Neural crest cell (in vitro differentiated cells): ENCODE measurements at places on chromosomes 4 and X. TPM values are rescaled to one million over a fixed set of nuclear protein-coding genes. Genes with fewer than 3 reads are reported as not detected.

- no peak for DNase-seq
Observed at GRCh38 chrX:10381193-10381592, 224.4 kb downstream of the CLCN4 start.

- no peak for DNase-seq
Observed at GRCh38 chrX:20463296-20464075, 196.8 kb upstream of the RPS6KA3 start.

DNA sequence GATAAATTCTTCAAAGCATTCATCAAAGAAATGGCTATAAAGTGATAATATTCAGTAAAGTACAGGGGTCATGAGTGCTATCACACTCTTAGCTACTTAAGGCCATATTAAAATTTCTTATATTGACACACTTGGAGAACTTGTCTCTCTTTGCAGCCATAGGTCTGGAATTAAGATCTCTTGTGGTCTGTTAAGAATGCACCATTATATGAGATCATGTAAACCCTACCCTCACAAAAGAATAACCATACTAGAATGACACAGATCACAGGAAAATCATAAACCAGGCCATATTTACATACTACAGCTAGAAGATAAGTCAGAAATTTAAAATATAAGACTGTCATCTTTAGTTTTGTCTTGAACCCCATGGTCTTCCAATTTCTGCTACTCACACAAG lies 434.3 kb downstream of the PDGFC start:
- no peak for DNase-seq

DNA sequence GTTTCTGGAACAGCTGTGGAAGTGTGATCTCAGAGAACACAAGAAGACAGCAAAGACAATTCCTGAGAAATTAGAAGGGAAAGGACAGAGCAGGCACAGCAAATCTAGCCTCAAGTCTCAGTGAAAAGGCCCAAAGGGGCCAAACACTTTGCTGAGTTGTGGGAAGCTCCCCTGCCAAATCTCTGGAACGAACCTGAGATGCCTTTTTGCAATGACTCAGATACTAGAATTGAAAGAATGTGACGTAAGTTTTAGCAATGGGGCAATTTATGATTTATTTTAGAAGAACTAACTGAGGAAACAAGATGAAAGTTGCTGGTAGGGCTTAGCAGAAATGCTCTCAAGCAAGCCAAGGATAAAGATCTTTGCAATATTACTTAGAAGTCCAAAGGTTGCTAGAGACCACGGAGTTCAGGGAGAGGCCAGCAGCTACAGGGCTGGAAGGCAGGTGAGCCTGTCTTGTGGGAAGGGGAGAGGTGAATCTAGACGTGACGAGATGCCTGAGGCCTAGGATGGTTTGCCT lies 92.8 kb downstream of the AMELX start:
- DNase-seq: no peak

DNA sequence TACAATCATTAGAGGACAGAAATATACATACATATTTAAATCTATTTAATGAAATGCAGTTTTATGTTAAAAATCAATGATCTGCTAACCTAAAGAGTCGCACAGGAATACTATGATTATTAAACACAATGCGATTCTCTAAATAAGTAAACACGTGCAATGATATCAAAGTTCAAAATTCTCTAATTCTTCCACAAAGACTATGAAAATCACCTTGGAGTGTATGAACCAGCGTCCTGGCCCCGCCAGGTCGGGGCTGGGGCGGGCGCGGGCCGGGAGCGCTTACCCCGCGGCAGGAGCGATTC lies 608 bp upstream of the FAM200B start:
- no peak for DNase-seq

- peak; percentile 39 for DNase-seq
Observed at GRCh38 chr4:154743683-154744340, at the start of gene LRAT. Gene LRAT, plus strand, starts transcription at chr4:154744000. Its CDS starts 327 bp downstream, at chr4:154744327.

DNA sequence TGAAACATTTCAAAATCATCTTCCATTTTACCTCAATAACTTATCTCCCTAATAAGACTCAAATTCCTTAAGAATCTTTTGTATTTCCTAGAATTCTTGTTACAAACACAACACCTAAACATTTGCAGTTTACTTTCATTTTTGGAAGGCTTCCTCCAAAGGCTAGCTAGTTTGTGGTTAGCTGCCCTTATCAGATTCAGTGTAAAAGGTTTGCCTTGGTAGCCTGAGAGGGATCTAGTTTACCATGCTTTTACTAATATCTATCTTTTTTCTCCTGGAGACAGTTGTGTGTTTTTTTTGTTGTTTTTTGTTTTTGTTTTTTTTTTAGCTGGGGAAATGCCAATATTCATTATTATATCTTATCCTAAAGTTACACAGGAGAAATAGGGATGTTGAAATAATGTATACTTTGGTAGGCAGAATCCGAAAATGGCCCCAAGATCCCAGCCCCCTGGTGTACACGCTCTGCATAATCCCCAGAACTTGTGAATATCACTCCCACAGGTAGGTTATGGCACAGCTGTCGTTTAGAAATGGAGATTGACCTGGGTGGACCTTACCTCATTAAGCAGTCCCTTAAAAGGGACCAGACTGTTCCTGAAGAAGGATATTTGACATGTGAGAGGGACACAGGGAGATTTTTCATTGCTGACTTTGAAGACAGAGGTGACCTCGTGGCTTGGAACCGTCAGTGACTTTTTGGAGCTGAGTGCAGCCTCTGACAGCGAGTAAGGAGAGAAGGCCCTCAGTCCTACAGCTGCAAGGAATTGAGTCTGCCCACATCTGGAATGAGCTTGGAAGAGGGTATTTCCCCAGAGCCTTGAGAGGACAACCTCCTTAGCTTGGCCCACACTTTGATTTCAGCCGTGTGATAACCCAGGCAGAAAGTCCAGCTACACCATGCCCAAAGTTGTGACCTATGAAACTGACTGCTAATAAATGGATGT lies 33.4 kb downstream of the SEPTIN11 start:
- no peak for DNase-seq

Gene NR3C2
- total RNA-seq: 0.21 and 0.30 TPM in 2 replicates

Gene MAGEB10
- total RNA-seq: not detected in 2 replicates

Gene BRS3
- total RNA-seq: not detected in 2 replicates

Gene ADH4
- total RNA-seq: not detected in 2 replicates

Gene PPP4R3C
- not detected in 2 replicates for total RNA-seq

Gene CXorf49
- total RNA-seq: not detected in 2 replicates
